Hematopoietic multipotent progenitor cell treated with erythropoietin and hydrocortisone succinate and interleukin-3 and kit ligand, for 4 days (in vitro differentiated cells): ENCODE measurements at places on chromosomes 2 and 18.

GRCh38 chr2:51812138-51812866 lies 780.4 kb upstream of the NRXN1 start:
- no peak for DNase-seq

DNA sequence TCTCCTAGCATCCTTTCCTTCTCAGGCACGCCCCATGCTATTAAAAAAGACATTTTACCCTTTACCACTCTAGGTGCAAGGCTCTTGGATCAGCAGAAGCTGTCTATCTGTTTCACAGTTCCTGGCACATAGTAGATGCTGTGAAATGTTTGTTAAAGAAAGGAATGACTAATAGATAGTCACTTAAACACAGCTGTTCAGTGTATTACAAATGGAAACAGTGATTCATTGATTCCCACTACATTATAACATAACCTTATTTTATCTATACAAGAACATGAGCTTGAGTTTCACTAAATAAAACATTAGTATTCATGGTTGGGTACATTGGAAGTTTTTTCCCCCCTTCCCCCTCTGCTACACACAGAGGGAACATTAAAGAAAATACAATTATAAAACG lies 142.1 kb downstream of the ASXL3 start:
- no peak for DNase-seq

DNA sequence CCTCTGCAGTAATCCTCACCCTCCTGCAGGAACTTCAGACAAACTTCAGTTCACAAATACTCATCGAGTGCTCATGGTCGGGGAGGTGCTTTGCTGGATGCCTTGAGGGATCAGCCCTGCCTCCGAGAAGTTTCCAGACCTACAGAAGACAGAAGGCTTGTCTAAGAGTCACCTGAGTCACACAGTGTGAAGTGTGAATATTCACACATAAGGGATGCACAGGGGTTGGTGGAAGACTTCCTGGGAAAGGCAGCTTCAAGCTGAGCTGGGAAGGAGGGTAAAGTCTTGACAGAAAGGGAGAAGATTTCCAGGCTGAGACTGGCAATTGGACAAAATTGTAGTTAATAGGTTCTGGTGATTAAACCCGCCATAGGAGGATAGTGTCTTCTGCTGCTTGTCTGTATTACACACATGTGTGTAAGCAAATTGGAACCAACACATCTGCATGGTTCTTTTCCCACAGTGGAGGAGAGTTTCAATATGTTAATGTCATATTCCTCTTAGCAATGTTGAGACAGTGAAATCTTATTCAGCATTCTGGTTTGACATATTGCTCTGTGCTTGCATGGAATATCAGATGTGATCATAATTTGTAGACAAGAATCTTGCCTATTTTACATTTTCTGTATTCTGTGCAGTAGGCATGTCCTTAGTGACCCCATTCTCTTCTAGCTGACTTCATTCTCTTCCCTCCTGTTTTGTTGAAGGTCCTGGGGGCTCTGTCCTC lies 34.7 kb upstream of the ZNF396 start:
- no peak for DNase-seq

DNA sequence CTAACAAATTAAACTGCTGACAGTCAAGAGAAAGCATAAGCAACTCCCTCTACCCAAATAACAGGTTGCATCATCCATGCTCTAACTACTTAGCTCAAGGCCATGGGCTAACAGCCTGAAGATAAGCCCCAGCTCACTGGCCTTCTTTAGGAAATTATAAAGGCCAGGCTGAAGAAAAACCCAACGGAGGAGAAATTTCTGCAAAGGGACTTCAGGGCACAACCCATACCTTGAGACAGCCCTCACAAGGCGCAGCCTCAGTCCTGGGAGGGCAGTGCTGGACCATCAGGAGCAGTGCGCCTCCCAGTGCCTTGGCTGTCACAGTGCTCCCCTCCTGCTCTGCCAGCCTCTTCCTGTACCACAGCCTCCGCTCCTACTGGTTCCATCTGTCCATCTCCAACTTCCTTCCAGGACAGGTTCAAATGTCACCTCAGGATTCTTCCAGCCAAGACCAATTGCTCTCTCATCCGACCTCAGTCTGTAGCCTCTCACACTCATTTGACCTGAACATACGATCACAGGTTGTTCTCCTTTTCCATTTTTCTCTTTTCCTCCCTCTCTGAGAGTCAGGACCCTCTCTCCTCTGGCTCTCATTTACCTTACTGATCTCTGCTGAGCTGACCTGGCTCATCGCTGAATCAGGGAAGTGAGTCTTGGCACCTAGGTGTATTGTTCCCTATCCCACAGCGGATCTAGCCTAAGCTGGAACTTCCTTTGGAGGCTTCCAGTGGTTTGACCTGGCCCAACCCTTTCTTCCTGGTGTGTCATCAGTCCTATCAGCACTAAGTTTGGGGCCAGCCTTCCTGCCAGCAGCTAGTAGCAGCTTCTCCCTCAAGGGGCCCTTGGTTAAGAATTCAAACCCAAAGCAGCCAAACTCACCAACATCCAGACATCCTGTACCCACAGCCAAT lies 1.9 kb downstream of the MCFD2 start:
- peak; percentile 64 for DNase-seq

GRCh38 chr18:22349317-22349898 lies 68.3 kb downstream of the CTAGE1 start:
- DNase-seq = no peak
